ENCODE measurements at places on chromosomes 2 and 18. TPM values are rescaled to one million over a fixed set of nuclear protein-coding genes. Genes with fewer than 3 reads are reported as not detected.

MLPH gene
- polyA plus RNA-seq, result not detected

SLC4A5 gene
- polyA plus RNA-seq, result 3.3 TPM

OXER1 gene
- 3.2 TPM for polyA plus RNA-seq

CD302 gene
- 0.61 TPM for polyA plus RNA-seq

- DNase-seq, result no peak
These were observed 221.6 kb downstream of the NCKAP5 start for GRCh38 chr2:133346654-133347053.

GRCh38 chr18:61108706-61109105, 224.5 kb upstream of the CDH20 start:
- no peak for DNase-seq

- no peak for DNase-seq
These were observed 102.1 kb downstream of the SNTG2 start for GRCh38 chr2:1052771-1053191.

- DNase-seq, result no peak
These were observed 38.3 kb downstream of the KLHL29 start for GRCh38 chr2:23423062-23423872.

Data from B cell (primary cell).